GM04504 (cell line): ENCODE measurements at places on chromosomes 5 and 9.
A peak's percentile ranks its signal among the peaks of the same experiment; 100 is the strongest.

- no peak for DNase-seq
These were observed 61.8 kb downstream of the PTBP3 start for GRCh38 chr9:112271466-112272098.

GRCh38 chr9:107954312-107954711, 464.7 kb upstream of the KLF4 start:
- DNase-seq: no peak

DNA sequence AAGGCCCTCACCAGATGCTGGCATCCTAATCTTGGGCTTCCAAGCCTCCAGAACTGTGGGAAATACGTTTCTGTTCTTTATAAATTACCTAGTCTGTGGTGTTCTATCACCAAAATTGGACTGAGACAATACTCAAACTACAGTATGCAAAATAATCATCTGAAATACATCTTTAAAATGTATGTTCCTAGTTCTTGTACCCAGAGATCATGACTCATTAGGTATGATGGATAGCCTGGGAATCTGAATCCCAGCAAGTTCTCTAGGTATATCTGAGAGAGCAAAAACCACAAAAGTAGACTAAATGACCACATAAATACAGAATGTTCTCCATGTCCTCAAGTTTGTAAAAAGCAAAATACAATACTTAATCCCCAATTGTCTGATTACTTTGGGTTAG, 166.3 kb downstream of the YIPF5 start:
- DNase-seq: no peak

DNA sequence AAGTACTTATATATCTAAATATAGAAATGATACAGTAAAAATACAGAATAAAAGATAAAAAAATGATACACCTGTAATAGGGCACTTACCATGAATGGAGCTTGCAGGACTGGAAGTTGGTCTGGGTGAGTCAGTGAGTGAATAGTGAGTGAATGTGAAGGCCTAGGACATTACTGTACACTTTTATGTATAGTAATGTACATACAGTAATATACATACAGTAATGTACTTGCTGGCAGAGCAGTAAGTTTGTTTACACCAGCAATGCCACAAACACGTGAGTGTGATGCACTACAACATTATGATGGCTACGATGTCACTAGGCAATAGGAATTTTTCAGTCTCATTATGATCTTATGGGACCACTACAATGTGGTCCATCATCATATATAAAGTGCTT, 34.2 kb downstream of the SUSD1 start:
- DNase-seq: no peak

- peak; percentile 99 for DNase-seq
These were observed 352.7 kb downstream of the SPOCK1 start for GRCh38 chr5:137146402-137146890.

DNA sequence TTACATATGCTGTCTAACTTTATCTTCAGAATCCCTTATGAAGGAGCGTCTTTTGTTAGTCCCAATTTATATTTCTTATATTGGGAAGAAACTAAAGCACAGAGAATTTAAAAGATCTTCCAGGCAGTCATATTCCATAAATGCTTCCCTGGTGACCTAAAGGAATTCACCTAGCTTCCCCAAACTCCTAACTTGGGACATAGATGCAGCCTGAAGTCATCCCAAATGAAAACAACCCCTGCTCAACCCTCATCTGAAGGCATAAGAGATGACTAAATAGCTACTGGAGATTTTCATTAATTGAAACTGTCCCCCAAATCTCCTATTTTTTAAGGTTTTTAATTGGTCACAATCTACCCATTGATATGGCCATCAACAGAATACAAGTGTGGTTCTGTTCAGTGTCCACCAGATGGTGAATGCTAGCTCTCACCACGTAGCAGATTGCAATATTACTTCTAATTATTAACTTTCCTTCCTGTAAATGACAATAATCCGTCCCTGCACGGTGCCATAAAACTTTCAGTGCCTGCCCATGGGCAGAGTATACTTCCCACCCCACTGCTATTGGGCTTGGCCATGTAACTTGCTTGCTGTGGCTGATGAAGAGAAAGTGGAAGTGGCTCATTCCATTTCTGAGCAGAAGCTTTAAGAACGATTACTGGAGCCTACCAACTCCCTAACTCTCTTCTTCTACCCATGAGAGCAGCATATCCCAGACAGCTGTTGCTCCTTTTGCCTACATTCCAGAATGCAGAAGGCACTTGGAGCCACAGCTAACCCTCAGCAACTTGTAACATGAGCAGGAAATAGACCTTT, 18.7 kb downstream of the PRUNE2 start:
- no peak for DNase-seq
